Right renal pelvis (tissue), 4 donors: ENCODE measurements at places on chromosomes 3 and 15. TPM values are rescaled to one million over a fixed set of nuclear protein-coding genes. Genes with fewer than 3 reads are reported as not detected.

DNA sequence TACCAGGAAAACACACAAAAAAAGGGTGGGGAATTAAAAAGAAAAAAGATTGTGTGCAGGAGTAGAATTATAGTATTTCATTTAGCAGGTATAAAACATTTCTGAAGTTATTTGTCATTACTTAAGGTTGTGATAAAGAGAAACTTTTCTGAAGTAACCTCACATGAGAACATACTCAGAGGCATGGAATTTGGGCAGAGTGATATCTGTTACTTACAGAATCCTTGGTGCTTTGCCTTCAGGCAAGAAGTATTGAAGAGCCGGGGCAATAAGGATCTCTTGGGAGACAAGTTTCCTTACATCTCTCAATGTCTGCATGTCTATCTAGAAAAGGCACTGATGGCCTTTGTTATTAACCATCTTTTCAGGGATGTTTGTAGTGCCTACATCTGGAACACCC is 179.7 kb upstream of the ROBO1 start:
- no peak for DNase-seq

- DNase-seq: no peak
Measured at GRCh38 chr15:74043425-74044266, 38.7 kb downstream of the GOLGA6A start.

- DNase-seq: no peak
Measured at GRCh38 chr15:70033529-70034140, 64.1 kb downstream of the TLE3 start.

DNA sequence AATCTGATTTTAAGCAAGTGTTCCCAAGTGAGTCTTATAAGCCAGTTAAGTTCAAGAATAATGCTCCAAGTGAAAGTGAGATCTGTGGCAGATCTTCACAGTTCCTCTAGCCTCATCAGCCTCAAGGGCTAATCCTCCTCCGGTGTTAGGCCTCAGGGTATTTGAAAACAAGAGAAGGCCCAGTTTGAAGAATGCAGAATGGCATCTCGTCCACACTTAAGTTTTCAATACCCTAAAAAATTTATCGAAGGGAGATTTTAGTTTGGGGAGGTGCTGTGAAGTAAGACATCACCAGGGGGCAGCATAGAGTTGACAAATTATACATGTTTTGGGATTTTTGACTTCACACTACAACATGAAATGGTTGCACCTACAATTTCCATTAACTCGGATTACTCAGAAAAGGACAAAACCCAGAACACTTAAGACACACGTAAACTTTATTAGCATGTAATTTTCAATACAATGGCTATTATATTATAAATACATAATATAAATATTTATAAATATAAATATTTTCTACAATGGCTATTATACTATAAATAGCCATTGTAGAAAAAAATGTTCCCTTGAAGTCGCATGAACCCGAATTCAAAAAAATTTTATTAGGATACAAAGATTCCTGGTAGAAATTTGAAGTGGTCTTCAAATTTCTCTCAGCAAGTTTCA is 2.3 kb upstream of the TMEM266 start:
- DNase-seq: no peak

GRCh38 chr3:169739067-169739466 is 25.8 kb downstream of the TERC start:
- DNase-seq: no peak

- no peak for DNase-seq
Measured at GRCh38 chr3:168417016-168417415, 321.3 kb upstream of the GOLIM4 start.

DNA sequence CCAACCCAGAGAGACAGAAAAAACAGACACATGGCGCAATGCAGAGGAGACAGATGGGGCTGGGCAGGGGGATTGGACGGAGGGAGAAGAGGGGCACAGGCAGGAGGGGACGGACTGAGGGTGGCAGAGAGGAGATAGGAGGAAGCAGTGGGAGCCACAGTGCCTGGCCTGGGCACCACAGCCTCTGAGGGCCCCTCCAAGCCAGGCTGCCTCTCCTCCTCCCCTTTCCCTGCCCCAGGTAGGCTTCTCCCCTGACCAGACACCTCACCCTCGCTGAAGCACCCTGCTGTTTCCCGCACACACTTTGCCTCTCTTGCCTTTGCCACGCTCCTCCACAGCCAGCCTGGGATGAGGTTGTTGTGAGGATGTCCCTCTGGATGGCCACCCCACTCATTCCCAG is 84.0 kb upstream of the PRR20G start:
- DNase-seq: no peak

GRCh38 chr3:35659768-35660167 is 20.4 kb downstream of the ARPP21 start:
- DNase-seq: no peak

GRCh38 chr15:98025237-98025636 is 64.7 kb downstream of the ARRDC4 start:
- no peak for DNase-seq

DNA sequence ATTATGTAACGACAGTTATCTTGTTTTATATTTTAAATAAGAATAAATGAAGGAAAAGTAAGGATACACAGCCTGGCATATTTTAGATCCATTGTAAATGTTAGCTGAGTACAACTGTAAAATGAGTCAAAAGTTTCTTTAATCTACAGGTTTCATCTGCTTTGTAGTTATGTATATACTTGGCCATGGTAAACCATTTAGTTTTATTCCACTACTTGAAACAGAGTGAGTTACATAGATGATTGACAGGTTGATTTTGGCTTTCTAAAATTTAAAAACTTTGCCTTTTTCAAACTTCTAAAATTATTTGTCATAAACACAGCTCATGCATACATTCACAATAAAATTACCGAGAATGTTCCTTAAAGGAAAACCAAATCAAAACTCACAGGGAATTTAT is 371.2 kb downstream of the ROBO1 start:
- no peak for DNase-seq

- DNase-seq: no peak
Measured at GRCh38 chr15:55574096-55574495, 14.0 kb downstream of the PYGO1 start.

DNA sequence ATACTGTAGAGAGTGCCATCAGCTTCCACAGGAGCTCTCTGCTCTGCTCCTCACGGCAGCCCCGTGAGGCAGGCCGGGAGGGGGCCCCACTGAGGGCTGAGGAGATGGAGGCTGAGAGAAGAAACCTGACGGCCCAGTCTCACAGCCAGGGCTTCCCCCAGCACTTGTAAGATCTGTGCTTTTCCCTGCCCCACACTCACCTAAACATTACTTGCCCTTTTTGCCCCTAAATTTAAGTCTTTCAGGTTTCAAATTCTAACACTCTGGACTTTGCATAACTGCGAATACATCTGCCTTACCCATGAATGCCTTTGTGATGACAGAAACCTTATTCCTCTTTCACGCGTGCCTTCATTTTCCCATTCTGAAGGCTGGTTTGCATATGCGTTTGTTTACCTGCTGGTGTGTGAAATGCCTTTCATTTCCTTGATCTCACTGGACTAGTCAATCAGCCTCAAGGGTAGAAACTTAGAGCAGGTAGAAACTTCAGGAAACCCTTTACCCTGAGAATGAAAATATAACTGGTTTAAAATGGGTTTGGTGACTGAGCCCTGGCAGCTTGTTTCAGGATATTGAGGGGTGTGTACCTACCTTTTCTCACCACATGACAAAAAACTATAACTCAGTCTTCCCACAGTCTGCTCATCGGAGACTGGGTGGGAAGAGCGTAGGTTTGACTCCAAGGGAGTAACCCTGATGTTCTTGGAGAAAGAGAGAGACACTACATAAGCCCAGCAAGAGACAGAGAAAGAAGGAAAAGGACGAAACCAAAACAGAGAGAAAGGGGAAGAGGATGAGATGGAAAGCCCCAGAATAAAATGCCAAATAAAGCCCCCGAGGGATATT is 20.1 kb downstream of the SLC12A8 start:
- no peak for DNase-seq

GRCh38 chr15:100937171-100937570 is 18.0 kb downstream of the LRRK1 start:
- DNase-seq: no peak

DNA sequence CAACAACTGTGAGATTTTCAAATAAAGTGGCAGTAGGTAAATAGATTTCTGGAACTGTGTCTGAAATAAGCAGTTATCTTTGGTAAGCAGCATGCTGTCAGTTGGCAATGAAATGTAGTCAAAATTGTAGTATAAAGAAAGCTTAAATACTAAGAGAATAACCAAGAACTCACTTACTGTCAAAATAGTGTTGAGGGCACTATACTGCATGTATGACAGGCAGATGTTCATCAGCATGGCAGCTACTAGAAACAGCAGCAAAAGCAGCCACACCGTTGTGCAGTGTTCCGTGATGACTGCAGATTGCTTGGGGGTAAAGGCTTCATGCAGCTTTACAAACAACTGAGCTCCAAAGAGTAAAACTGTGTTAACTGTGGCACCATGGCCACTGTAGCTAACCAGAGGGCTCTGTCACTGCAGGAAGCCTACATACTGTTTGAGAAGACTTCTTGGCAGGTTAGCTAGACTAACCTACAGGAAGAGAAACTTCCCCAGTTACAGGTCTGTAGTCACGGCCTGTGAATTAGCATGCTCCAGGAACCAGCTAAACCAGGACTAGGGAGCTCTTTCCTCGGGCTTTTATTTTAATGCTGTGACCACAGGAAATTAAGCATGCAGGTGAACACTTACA is 459.7 kb downstream of the TBL1XR1 start:
- no peak for DNase-seq

Gene ROPN1
- polyA plus RNA-seq: 0.22 TPM

Gene RASL12
- 8.6 TPM for polyA plus RNA-seq

Gene C3orf62
- 11.2 TPM for polyA plus RNA-seq

Gene OIP5
- polyA plus RNA-seq: 8.9 TPM

Gene ZPLD1
- 0.85 TPM for polyA plus RNA-seq

Gene DTX3L
- 16.0 TPM for polyA plus RNA-seq

Gene GHSR
- polyA plus RNA-seq: not detected

Gene DPPA2
- polyA plus RNA-seq: 0.89 TPM
